KBM-7 (cell line): ENCODE measurements at places on chromosomes 12 and 14.

DNA sequence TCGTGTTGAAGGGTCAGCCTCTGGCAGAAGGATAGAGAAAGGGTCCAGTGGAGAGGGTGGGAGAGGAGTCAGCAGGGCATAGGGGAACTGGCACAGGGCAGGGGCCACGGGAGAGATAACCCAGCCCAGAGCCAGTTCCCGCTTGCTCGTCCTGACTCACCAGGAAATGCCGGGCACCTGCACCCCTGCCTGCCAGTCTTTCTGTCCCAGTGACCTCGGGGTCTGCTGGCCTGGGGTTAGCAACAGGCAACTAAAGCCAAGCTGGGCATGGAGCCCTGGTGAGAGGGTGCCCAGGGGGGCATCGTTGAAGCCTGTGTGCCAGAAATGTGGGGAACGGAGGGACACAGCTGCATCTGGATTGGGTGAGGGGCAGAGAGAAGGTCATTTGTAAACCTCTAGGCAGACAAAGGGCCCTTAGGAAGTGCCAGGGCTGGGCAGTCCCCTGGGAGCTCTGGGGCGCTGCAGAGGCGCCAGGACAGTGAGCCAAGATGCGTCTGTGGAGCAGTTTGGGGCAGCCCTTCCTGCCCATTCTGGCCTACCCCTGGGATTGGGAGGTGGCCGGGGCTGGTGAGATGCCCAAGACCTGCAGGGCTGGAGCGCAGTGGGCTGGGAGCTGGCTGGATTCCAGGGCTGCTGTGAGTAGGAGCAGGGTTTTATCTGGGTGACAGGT lies 5.5 kb downstream of the TNFAIP2 start:
- DNase-seq = no peak

DNA sequence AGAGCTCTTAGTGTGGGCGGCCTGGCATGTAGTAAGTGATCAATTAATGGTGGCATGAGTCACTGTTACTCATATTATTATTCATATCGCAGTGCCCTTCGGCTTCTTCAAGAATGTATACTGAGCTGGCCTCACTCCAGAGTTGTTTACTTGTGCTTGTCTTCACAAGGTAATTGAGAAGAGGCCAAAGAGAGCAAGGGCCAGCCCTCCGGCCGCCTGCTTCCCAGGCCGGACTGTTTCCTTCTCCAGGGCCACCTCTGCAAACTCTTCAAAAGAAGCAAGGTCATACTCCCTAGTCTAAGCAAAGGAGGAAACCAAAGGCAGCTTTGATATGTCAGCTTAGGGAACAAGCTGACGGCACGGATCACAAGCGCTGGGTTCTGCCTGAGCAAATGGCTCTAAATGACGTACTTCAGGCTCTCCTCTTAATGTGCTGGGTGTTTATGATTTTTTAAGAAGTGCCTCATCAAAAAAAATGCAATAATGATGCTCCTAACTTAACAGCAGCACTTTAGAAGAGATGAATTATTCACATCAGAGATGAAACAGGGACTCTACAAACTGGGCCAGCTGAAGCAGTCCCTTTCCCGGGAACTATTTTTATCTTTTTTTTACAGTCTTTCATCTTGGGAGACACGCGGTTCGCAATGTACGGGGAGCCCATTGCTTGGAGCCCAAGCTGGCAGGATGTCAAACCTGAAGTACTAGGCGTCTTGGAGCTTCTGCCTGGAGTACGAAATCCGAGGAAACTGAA lies 65.6 kb upstream of the DLK1 start:
- no peak for DNase-seq

- no peak for DNase-seq
Measured at GRCh38 chr12:79938843-79939242, 3.9 kb upstream of the PPP1R12A start.

DNA sequence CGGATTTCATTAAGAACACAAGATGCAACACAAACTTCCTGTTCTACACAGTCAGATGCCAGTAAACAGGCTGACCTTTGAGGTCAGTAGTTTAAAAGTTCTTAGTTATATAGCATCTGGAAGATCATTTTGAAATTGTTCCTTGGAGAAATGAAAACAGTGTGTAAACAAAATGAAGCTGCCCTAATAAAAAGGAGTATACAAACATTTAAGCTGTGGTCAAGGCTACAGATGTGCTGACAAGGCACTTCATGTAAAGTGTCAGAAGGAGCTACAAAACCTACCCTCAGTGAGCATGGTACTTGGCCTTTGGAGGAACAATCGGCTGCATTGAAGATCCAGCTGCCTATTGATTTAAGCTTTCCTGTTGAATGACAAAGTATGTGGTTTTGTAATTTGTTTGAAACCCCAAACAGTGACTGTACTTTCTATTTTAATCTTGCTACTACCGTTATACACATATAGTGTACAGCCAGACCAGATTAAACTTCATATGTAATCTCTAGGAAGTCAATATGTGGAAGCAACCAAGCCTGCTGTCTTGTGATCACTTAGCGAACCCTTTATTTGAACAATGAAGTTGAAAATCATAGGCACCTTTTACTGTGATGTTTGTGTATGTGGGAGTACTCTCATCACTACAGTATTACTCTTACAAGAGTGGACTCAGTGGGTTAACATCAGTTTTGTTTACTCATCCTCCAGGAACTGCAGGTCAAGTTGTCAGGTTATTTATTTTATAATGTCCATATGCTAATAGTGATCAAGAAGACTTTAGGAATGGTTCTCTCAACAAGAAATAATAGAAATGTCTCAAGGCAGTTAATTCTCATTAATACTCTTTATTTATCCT lies 13.5 kb downstream of the PTGER2 start:
- no peak for DNase-seq
